ENCODE measurements at places on chromosomes 3 and 15.

GRCh38 chr3:71930056-71930991, 145.4 kb upstream of the PROK2 start:
- no peak for DNase-seq

- no peak for DNase-seq
These were observed 240.4 kb upstream of the BHLHE40 start for GRCh38 chr3:4738737-4739274.

GRCh38 chr3:105322570-105323273, 44.0 kb upstream of the ALCAM start:
- no peak for DNase-seq

DNA sequence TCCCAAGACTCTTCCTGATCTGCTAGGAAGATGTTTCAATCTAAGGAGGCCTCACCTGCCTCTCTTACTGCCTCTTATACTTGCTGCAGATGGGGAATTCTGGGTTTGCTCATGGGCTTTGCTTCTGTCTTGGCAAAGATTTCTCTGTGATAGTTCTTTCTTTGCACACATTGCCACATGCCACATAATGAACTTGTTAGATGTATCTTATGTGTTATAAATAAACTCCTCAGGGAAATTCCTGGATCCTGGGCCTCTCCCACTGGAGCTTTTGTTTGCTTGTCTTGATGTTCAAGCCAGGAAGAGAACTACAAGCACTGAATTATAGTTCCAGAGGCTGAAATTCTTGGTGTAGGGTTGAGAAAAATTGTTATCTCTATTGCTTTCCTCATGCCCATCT, 12.2 kb downstream of the RTP1 start:
- DNase-seq: no peak

- DNase-seq: no peak
These were observed 10.4 kb downstream of the PLA2G4D start for GRCh38 chr15:42083916-42084315.

DNA sequence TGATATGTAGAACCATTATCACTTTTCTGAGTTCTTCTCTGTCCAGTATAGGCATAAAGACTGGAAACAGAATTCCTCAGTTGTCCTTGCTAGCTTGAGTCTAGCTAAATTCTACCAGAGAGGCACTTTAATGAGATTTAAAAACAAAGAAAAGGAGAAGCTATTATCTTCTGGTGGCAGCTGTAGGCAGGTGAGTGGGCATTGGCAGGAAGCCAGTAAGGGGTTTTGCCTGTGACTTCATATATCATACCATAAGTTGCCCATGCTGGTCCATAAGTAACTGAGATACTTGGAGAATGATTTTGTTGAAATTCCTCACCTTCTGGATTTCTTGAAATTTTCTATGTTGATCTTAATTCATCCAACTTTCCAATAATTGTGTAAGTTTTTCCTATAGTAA, 402.3 kb upstream of the TGFBR2 start:
- no peak for DNase-seq

GRCh38 chr3:176351408-176351807, 845.9 kb downstream of the TBL1XR1 start:
- no peak for DNase-seq

DNA sequence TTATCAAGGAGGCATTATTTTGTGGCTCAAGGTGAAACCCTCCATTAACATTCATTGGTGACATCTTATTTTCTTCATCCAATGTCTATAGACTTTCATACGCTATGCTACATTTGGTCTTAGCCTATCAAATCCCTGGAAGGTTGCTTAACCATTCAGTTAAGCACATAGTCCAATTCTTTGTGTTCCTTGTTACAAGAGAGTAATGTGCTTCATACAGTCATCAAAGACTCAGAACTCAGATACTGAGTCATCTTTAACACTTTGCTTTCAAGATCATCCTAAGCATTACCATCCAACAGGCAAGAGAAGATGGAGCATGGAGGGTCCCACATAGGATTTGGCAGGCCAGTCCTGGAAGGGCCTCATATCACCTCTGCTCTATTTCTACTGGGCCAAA, 1202.1 kb downstream of the ROBO1 start:
- no peak for DNase-seq

DNA sequence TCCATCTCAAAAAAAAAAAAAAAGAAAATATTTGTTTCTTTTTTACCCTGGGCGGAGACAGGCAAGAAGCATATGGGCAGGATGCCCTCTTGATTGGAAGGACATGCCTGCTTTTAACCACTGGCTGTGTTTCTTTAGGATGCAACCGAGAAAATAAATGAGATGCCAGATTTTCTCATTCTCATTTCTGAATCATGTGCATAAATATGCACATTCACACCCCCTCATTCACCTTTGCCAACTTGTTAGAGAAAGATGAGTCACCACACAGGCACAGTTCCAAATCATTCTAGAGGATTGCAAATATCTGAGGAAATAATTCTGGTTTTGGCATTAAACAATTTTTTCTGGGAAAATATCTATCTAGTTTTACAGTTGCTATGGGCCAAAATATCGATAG, 3.3 kb downstream of the LIPH start:
- DNase-seq: no peak

DNA sequence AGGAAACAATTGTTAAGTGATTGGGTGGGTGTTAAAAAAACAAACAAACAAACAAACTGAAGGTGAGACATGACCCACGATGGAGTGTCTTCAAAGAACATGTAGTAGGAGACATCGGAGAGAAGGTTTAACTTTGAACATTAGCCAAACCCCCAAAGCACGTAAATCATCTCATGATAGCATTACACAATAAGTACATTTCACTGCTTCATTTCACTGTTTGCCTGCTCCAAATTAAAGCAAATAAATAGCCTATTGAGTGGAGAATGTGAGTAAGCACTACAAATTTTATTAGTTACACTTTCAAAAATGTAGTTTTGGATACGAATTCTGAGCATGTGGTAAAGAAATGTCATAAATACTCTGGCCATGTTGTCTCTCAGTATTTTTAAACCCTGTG, 287.0 kb downstream of the SI start:
- no peak for DNase-seq

GRCh38 chr15:29102911-29103823, 166.5 kb downstream of the NSMCE3 start:
- DNase-seq: no peak

DNA sequence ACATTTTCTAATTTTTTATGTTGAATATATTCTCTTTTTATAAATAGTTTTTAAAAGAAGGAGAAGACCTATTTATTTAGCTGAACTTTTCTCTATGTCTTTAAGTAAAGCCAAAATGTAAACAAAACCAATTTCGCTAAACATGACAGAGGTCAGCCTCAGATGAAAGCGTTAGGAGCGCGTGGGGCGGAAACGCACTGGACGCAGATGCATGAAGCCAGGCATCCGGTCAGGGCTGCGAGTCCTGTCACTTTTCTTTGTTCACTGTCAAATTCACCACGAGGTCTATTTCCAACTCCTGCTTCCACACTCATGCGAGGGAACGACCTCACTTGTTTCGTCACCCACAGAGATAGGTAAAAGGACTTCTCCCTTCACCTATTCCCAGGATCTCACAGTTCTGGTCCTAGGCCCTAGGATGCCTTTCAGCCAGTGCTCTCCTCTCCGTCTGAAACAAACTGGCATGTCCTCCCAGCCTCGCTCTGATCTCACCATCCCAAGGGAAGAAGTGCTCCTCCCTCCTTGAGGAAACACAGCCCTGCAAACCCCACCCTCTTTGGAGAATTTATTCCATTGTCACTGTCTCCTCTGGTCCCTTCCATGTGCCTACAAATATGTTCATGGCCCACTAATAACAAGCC, 57.9 kb downstream of the ITGB5 start:
- no peak for DNase-seq

DNA sequence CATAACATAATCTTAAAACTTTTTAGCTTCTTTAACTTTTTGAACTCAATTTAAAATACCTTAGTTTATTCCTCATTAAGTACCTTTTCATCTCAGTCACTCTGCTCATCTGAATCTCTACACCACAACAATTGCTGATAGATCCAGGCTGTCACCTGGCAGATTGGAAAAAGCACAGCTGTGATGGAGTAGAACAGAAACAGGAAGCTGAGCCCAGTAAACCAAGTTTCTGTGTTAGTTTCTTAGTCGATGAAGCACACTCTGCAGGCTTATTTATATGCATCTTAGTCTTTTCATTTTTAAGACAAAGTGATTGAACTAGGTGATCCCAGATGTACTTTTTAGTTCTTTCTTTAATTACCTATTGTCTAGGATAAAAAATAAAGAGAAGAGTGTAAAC, 1398.0 kb upstream of the ALCAM start:
- DNase-seq: no peak

DNA sequence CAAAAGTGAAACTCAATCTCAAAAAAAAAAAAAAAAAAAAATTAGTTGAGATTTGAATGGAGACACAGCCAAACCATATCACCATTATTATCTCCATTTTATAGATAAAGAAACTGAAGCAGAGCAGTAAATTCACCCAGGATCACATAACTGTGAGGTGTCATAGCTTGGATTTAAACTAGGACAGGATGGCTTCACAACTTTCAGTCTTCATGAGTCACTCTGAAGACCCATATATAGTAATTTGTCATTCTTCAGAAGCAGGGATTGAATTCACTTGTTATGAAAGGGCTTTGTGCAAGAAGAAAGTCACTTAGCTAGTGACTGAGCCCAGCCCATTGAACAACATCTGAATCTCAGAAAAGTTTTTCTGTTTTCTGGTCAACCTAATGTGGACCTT, 60.5 kb upstream of the LRIG1 start:
- no peak for DNase-seq

DNA sequence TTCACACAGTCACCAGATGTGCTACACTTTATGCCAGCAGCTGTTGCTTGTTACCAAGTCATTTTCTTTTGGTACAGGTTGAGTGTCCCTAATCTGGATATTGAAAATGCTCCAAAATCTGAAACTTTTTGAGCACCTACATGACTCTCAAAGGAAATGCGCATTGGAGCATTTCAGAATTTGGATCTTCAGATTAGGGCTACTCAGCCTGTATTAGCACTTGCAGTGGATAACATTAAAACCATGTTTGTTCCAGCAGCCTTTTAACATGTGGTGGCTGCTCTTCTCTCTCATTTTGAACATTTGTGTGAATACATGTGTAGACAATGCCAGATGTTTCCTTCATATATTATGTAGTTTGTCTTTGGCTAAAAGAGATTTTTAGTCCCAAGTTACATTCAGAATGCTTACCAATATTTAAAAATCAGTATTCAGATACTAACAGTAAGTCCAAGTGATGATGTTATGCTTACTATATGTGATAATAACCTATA, 230.9 kb upstream of the UBE2E1 start:
- DNase-seq: no peak

GRCh38 chr3:143525408-143525807, 322.9 kb downstream of the SLC9A9 start:
- DNase-seq: no peak

DNA sequence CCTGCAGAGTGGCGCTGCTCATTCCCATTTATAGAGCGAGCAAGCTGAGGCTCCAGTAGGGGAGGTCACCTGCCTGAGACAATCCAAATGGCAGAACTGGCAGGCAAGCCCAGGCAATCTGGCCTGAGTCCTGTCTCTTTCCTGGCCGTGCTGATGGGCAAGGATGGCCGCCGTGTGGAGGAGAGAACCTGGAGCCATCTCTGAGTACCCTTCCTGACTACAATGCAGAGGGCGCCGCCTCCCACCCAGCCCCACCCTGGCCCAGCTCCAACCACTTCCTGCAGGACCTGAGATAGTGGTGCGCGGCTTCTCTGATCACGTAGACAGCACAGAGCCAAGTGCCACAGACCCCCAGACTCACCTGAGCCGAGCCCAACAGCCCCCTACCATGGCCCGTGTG, 7.0 kb downstream of the TLR9 start:
- DNase-seq: no peak

- no peak for DNase-seq
These were observed 37.7 kb upstream of the TMEM45A start for GRCh38 chr3:100454677-100455076.

- no peak for DNase-seq
These were observed 59.3 kb downstream of the GLCE start for GRCh38 chr15:69219690-69220089.

DNA sequence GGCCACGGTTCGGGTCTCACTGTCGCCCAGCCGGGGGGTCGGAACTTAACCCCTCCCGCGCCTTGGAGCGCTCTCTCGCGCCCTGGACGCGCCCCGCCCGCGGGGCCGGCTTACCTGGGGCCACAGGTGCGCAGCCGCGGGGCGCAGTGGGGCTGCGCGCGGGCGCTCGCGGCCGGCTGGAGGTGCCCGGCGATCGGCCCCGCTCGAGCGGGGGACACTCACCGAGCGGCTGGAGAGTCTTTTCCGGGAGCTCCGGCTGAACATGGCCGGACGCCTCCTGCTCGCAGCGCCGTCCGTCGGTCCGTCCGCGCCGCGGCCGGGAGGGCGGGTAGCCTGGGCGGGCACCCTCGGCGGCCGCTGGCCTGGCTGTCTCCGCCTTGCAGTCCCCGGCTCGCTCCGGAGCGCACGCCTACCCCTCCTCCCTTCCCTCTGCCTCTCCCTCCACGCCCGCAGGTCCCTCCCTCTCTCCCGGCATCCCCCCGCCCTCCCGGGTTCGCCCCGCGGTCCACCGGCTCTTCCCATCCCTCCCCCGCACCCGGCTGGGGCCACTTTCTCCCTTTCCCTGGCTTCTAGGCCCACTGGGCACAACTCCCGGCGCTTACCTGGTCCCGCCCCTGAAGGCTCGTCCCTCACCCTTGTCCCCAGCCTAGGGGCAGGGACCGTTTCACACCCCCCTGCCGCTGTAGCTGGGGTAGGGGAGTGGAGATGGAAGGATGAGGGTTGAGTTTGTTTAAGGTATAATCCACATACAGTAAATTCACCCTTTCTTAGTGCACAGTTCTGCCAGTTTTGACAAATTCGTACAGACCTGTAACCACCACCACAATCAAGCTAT, 220.1 kb upstream of the PRICKLE2 start:
- no peak for DNase-seq

GRCh38 chr3:135997554-135998320, 32.2 kb downstream of the PPP2R3A start:
- no peak for DNase-seq

DNA sequence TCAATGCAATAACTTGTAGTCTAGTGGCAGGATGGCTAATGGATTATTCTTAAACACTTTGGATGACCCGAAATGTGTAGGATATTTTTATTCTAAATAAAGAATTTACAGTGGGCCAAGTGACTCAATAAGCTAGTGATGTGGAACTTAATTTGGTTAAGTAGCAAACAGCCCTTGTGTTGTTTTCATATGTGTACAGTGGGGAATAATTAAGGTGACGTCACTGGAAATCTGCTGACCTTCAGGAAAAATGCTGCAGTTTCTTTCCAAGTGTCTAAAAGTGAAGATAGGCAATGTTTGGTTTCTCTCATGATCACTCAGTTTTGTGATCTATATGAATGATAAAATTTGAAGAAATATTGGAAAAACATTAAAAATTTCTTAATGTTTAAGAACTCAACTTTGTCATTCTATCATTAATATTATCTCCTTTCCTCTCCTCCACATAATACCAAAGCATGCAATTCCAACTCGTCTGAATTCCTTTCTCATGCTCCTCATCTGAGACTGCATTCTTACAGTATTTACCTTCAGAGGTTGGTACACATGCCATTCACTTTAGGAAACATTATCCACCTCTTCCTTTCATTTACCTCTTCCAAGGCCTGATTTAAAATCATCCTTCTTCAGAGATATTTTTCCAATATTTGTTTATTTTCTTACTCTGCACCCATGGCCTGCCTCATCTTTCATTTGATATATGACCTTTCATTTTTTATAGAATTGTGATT, 414.6 kb upstream of the ARPP21 start:
- no peak for DNase-seq

All from stimulated activated CD8-positive, alpha-beta memory T cell treated with anti-CD3 and anti-CD28 coated beads, Interleukin-7, amount 100 ng/mL, for 1 hour (primary cell).